Hypothalamus (tissue), 51 donors: ENCODE measurements at places on chromosomes 6 and 20.

- DNase-seq = no peak
These were observed 31.8 kb upstream of the PDE7B start for GRCh38 chr6:135819665-135820064.

GRCh38 chr6:145735356-145736165 lies at the start of gene EPM2A:
Gene EPM2A (minus strand): TSS chr6:145735520. CDS start chr6:145735498, 22 bp downstream.
- DNase-seq = peak; percentile 80

DNA sequence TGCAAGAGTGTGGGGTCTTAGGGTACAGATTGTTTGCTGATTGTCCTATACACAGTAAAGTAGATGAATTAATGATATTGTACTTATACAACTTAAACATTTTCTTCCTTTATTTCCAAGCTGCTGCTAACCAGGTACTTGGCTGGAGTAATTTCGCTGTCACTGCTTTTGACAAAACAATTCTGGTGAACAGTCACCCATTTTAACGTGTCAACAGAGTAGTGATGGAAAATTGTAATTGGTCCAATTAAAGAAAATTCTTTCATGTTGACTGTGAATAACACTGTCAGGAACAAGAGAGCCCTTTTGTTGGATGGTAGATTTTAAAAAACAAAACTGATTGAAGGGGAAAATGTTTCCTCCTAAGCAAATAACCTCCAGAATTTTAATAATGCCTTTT lies 26.4 kb upstream of the MROH8 start:
- no peak for DNase-seq

DNA sequence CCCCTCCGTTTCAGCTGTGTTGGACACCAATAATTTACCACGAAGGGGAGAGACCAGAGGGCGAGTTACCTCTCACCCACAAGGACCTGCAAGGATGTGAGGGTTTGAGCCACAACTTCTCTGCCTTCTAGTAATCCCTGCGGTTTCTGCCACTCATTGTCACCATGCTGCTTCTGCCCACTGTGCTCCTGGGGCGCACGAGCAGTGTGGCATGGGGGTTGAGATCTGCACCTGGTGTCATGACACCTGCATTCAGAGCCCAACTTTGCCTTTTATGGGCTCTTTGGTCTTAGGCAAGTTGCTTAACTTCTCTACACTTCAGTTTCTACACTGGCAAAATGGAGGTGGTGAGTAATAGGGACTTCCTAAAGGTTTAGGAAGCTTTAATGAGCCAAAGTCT lies 84.9 kb downstream of the SOBP start:
- no peak for DNase-seq

- DNase-seq = no peak
These were observed 250.4 kb downstream of the FOXA2 start for GRCh38 chr20:22333885-22334545.

DNA sequence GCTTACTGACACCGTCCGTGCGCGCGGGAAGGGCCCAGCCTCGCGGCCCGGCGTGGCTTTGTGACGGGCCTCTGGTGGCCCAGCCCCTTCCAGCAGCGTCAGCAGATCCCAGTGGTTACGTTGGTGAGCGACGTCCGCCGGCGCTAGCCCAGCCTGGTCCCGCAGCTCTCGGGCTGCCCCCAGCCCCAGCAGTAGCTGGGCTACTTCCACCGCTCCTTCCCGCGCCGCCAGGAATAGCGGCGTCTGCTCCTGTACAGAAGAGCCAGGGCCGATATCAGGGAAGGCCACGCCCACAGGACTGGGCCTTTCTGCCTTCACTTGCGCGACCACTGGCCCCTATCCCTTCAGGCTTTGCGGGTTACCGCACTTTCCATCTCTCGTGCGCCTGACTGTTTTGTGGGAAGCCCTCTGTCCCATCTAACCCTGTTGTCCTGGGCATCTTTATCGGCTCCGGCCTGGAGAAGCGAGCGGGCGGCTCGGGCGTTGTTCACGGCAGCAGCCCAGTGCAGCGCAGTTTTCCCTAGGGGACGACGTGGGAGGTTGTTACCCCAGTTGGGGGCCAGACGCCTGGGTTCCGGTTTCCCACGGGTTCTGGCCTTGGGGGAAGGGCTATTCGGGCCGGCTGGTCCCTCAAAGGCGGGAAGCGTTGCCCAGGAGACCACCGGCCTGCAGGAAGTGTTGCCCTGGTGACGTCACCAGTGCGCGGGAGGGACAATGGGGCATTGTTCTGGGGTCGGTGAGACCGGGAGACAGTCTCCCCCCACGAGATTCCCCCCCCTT lies 3.6 kb upstream of the GPSM3 start:
- DNase-seq = peak; percentile 65

- no peak for DNase-seq
These were observed 172.2 kb downstream of the ARID1B start for GRCh38 chr6:156949376-156949775.

GRCh38 chr6:168584671-168585070 lies 143.7 kb downstream of the SMOC2 start:
- no peak for DNase-seq

DNA sequence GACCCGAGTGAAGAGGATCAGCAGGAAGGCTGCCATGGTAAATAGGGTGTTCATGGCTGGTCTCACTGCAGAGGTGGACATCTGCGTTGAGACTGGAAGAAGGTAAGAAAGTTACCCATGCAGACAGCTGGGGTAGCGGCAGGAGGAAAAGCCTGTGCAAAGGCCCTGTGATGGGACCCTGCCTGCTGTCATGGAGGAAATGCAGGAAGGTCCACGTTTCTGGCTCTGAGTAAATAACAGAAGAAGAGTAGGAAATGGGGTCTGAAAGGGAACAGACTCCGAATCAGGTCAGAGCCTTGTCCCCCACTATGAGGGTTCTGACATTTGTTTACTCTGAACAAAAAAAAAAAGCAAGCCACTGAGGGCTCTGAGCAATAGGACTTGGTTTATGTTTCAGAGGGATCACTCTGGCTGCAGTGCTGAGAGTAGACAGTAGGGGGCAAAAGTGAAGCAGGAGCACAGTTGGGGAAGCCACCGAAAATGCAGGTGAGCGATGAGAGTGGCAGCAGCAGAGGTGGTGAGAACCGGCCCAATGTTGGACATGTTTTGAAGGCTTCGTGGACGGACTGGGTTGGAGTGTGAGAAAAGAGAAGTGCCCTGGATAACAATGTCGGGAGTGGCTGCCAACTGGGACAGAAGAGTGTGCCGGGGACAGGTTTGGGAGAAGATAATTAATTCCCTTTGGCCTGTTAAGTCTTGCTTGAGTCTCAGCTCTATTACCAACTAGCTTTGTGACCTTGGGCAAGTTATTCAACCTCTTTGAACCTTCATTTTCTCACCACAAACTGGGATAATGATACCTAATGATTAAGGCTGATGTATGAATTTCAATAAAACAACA lies 57.9 kb upstream of the MAP7 start:
- DNase-seq = peak; percentile 4

DNA sequence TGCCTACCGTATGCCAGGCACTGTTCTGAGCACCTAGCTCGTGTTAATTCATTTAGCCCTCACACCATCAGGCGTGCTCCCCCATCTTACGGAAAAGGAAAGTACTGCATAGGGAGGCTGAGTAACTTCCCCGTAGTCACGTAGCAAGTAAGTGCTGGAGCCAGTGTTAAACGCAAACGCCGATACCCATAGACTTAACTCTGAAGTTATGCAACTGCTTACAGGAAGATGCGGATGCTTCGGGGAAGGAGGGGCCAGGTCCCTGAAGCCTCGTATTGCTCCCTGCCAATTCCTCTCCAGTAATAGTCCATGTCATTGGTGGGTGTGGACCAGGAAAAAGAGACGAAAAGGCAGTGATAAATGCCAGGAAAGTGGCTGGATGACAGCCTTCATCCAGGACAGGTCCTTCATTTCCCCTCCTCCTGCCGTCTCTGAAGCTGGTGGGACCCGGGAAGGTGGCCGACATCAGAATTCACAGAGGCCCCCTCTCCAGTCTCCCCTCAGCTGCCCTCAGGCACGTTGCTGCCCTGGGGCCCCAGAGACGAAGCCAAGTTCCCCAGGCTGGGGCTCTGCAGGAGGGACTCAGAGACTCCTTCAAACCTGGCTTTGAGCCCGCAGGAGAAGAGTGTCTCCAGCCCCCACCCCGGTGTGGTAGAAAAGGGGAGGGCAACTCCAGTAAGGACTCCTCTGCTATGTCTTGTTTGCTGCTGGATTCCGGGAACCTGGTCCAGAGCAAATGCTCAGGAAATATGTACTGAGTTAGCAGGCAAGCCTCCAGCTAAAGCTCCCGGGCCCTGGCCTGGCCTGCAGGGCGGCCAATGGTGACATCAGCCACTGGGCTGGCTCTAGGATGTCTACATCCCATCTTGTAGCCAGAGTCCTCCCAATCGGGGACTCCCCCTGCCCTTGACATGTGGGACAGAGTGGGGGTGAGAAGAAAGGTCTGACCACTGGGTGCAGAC lies 37.8 kb downstream of the RAB44 start:
- no peak for DNase-seq

- DNase-seq = no peak
These were observed 14.5 kb upstream of the CSNK2A1 start for GRCh38 chr20:558117-558516.

GRCh38 chr6:44721954-44722578 lies 334.6 kb downstream of the CDC5L start:
- DNase-seq = no peak

- DNase-seq = no peak
These were observed 488.9 kb upstream of the CITED2 start for GRCh38 chr6:139863346-139863745.

GRCh38 chr6:14063756-14064155 lies 53.8 kb upstream of the CD83 start:
- no peak for DNase-seq

- peak; percentile 17 for DNase-seq
These were observed 113.1 kb downstream of the SOBP start for GRCh38 chr6:107603006-107603370.

DNA sequence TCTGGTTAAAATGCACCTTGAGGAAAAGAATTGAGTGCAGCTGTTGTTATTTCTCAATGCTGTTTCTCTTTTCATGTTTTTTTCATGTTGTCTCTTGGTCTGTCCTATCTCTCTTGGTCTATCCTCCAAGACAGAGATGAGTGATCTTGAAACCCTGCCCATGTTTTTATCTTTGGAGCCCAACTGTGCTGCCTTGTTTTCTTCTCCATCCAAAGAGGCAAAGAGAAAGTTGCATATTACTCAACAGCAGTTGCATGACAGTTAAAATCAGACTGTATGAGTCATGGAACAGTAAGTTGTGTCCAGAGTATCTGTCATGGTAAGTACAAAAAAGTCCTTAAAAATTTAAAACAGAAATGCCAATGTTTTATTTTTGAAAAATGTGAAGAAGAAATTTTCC lies 26.2 kb downstream of the BCAS1 start:
- no peak for DNase-seq
